ENCODE measurements at places on chromosomes 4 and X.

DNA sequence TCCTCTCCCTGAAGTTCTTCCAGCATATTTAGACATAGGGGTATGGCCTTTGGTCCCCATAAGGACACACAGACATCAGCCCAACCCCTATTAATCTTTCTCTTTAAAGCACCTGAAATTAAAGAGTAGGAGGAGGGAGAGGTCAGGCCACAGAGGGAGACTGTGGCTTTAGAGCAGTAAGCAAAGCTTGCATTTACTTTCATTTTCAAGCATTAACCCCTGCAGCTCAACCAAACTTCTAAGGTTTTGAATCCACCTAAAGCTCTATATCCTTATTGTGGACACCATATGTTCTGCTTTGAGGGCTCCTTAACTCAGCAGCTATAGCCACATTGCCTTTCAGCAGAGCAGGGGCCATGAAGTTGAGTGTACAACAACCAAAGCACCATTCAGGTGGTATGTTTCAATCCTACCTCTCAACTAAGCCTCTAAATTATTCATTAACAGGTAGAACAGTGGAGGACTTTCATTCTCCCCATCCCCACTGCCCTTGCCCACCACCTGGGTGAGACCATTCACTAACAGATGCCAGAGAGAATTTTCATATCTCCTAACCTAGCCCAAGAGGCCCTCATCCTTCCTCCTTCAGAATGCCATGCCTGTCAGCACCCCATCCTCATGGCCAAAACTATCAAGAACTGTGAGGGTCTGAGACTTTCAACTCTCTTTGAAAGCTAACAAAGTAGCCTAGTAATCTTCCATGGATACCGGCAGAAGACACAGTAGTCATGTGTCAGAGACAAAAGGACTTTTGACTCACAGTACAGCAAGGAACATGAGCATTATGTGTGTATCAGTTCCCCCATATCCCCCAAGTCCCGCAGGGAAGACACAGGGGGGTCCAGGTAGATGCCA lies 20.8 kb downstream of the LIN54 start:
- DNase-seq: no peak

GRCh38 chr4:183257808-183258207 lies 62.3 kb downstream of the CLDN22 start:
- no peak for DNase-seq

GRCh38 chr4:53186714-53187358 lies 179.0 kb downstream of the SCFD2 start:
- DNase-seq: no peak

DNA sequence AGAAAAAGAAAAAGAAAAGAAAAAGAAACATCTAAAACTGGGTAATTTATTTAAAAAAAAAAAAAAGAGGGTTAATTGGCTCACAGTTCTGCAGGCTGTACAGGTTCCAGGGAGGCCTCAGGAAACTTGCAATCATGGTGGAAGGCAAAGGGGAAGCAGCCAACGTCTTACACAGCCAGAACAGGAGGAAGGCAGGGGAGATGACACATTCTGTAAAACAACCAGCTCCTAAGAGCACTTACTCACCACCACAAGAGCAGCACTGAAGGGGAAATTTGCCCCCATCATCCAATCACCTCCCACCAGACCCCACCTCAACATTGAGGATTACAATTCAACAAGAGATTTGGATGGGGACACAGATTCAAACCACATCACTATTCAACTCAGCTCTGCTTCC lies 36.8 kb upstream of the TMEM184C start:
- no peak for DNase-seq

DNA sequence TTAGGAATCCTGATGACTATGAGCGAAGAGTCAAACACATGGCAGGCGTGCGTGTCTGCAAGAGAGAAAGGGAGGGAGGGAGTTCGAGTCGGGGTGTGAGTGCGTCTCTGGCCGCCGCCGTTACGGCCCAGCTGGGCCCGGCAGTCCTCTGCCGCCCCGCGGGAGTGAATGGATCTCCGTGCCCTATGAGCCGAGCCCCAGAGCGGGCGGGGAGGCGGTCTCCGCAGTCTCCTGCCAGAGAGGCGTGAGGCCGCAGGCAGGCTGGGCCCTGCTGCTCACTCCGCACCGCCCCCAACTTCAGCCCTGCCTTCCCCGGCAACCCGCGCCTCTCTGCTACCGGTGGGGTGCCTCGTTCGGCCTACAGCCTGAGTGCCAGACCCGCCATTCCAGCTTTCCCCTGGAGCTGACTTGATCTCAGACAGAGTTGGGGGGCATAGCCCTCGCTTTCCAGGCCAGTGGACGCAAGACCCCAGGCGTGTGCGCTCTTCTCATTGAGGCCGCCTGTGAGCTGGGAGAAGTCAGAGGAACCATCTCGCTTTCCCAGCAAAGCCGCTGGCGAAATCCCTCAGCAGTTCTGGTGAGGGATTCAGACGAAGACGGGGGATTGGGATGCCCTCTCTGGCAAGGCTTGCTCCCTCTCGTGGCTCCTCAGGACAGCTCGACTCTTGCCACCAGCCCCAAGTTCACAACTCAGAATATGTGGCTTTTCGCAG lies 1.4 kb downstream of the SLC16A2 start:
- DNase-seq: peak; percentile 7

DNA sequence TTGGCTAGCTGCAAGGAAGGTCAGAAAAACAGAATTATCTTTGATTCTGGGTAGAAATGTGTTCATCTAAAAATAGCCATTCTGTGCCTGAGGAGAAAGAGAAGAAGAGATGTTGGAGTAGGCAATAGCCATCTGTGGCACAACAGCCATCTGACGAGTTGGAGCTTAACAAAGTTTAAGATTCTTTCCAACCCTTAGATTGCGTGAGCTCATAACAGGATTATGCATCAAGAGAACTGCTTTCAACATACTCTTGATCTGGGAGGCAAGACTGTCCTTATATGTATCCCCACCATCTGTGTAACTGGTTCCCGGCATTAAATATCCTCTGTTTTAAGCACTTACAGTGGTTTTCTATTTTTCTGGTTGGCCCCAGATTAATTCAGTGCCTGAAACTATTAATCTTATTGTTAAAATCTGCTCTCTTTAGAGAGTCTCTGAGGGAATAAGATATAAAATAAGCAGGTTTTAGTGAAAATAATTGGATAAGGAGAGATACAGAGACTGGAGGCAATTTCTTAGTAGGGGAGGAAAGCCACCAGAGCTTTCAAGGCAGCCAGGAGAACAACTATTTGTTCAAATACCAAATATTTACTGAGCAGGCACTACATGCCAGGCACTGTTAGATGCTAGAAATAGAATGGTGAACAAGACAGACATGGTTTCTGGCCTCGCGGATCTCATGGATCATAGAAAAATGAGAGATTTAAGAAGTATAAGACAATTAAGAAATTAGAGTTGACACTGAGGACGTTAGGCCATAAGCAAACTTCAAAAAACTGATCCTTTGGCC lies 398.0 kb downstream of the SMARCA1 start:
- DNase-seq: no peak

DNA sequence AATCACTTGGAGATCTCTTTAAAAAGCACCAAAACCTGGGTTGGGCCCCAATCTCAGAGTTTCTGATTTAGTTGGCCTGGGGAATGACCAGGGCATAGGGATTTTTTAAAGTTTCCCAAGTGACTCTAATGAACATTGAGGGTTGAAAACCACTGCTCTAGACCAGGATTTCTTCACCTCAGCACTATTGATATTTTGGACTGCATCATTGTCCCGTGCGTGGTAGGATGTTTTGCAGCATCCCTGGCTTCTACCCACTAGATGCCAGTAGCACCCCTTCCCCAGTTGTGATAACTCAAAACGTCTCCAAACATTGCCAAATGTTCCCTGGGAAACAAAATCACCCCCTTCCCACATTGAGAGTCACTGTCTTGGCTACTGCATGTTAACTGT lies 61.8 kb downstream of the ATXN3L start:
- DNase-seq: no peak

DNA sequence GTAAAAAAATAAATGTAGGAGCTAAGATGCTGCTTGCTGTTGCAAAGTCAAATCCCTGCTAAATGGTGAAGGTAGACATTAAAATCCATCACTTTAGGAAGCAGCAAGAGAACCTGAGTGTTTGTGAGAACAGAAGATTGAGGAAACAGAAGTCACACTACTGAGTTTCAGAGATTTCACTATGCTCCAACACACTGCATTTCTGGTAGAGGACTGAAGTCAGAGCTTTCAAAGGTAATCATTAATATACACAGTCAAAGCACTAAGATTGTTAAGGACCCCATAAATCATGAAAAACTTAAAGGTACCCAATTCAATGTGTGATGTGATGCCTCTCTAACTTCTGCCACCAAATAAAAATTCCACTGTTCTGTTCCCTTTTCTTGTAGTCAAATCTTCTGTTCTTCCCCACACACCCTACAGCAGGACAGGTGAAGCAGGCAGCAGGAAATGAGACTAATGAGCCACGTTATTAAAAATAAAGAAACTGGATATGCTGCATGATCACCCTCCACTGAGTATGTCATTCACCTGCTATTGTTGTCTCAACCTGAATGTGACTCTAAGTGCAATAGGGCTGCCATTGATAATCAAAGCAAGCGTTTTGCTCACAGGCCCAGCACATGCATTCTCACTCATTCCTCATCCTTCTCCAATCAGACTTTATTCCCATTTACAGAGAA lies 28.9 kb upstream of the APELA start:
- DNase-seq: no peak

GRCh38 chr4:6250984-6251295 lies 18.7 kb upstream of the WFS1 start:
- DNase-seq: no peak

DNA sequence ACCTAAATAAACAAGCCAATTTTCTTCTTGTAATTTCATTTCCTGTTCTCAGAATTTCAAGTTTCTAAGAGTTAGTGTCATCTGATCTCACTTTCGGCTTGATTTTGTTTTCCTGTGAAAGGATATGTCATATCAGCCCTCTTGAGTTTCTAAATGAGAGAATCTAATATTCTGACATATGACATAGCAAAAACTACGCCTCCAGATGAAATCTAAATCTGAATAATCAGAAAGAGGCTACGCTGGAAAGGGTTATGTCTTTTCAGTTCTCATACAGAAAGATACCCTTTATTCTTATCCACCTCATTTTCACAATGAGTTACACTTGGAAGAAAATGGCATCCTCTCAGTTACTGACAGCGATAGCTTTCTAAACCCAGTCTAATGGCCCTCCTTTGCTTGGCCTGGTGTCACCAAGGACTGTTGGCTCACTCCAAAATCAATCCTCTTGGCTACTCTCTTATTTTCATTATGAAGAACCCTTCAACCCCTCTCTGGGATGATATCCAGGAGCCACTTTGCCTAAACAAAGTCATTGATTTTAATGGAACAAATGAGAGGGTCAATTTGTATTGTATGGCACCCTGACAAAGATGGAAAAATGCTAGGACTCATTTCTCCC lies 65.6 kb downstream of the ASB9 start:
- DNase-seq: no peak

- peak; percentile 32 for DNase-seq
Observed at GRCh38 chrX:78024349-78025059, 55.1 kb upstream of the PGAM4 start.

- no peak for DNase-seq
Observed at GRCh38 chrX:123504630-123505270, 228.1 kb downstream of the THOC2 start.

DNA sequence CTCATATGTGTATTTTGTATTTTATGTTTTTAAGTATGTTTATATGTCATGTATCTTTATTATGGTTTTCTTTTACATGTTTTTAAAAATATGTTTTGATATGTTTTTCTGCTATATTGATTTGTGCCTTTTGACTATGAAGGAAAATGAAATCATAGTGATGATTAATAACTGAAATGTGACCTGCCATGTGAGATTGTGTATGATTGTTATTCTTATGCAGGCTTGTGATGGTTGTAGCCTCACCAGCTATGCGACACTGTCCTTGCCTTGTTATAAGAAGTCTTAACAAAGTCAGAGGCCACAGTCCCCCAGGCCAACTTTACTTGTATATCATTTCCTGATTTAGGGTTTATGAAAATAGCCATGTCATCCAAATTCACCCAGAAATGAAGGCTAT lies 83.2 kb downstream of the TMEM131L start:
- DNase-seq: no peak

DNA sequence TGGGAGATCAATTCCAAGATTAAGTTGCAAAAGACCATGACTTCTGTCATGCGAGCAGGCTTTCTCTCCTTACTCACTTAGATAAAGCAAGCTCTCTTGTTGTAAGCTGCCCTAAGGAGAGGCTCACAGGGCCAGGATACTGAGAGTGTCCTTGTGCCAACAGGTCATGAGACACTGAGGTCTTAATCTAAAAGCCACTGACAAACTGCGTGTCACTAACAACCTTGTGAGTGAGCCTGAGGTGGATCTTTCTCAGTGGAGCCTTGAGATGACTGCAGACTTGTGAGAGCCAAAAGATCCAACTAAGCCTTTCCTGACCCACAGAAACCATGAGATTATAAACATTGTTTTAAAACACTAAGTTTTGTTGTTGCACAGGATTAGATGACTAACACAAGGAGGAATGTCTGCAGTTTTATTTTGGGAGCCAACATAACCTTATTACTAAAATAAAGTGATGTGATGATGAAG lies 170.5 kb downstream of the SLC39A8 start:
- no peak for DNase-seq

DNA sequence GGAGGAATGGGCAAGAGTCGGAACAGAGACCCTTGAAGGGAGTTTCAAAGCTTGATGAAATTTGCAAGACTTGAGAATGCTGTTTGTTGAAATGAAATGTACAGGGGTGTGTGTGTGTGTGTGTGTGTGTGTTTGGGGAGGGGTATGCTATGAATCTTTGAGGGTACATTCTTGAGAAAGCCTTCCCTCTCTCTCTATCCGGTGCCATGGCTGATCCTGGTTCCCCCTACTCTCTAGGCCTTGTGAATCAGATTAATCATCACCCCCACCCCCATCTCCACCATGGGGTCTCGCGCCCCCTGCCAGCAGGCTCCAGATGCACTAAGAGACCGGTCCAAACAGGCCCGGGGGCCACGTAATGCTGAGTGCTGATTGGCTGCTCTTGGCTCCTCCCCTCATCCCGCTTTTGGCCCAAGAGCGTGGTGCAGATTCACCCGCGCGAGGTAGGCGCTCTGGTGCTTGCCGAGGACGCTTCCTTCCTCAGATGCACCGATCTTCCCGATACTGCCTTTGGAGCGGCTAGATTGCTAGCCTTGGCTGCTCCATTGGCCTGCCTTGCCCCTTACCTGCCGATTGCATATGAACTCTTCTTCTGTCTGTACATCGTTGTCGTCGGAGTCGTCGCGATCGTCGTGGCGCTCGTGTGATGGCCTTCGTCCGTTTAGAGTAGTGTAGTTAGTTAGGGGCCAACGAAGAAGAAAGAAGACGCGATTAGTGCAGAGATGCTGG lies at the start of gene HTR2C:
Gene HTR2C (plus strand): TSS at position 441 of the 729 bp plus-strand sequence. CDS start 142,851 bp downstream, outside the sequence.
- DNase-seq: no peak

- DNase-seq: no peak
Observed at GRCh38 chr4:138239491-138239890, 2.7 kb downstream of the SLC7A11 start.

GRCh38 chr4:169340834-169341233 lies 70.1 kb upstream of the SH3RF1 start:
- DNase-seq: no peak

DNA sequence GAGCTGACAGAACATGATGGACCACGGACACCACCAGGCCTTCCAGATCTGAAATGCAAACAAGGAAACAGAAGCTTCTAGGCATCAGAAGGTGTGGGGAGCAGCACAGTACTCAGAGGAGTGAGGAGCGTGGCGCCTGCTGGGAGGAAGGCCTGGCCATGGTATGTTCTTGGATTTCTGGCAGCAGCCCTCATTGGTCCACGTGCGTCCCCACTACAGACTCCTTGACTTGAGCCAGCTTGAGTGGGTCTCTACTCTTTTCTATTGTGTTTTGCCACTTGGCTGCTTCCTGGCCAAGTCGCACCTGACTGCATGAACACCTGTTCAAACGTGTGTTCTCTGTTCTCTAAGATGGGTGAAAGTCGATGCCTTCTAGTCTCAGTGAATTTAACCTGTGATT lies 18.0 kb downstream of the ZNF275 start:
- DNase-seq: no peak

- DNase-seq: no peak
Observed at GRCh38 chr4:163536091-163536490, 41.6 kb downstream of the TMA16 start.

All from CD4-positive, alpha-beta T cell treated with Interleukin-6 for 4 hours (primary cell).